ENCODE measurements at places on chromosomes 3 and 15.
A peak's percentile ranks its signal among the peaks of the same experiment; 100 is the strongest.

GRCh38 chr3:183046883-183047282, 52.4 kb downstream of the MCCC1 start:
- DNase-seq = no peak

GRCh38 chr3:119257654-119258410, 17.2 kb upstream of the B4GALT4 start:
- no peak for DNase-seq

GRCh38 chr3:98359993-98360675, 6.5 kb downstream of the OR5K4 start:
- DNase-seq = no peak

DNA sequence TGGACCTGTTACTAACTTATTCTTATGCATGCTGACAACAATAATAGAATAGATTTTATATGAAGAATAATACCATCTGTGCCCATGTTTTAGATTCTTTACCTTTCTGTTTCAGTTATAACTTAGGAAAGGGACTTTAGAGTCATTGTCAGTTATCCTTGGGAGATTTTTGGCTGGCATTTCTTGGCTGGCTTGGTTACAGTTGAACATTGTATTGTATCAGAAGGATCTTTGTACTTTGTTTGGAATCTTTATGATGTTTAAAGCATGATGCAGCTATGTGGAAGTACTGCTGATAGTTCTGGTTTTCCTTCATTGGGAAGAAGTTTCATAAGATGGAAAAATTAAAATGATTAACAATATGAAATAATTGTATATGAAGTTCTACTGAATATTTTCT, 19.9 kb downstream of the ABHD5 start:
- no peak for DNase-seq

DNA sequence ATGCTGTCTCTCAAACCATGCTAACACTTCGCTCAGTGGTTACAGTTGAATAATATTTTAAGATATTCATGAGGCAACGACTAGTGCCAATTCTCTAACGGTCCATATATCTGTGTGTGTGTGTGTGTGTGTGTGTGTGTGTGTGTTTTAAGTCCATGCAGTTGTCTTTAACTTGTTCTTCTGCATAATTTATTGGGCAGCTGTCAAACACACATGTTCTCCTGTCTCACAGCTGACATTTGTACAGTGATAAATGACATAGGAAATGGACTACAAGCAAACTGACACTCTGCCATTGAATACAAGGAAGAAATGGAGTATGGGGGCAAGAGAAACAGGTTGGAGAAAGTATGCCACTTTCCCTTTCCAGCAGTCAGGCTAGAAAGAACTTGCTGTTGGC, 172.0 kb downstream of the PDZRN3 start:
- DNase-seq = no peak

- peak; percentile 80 for DNase-seq
These were observed 89.7 kb downstream of the AQP9 start for GRCh38 chr15:58227706-58228543.

GRCh38 chr15:77783636-77784035, 150.9 kb upstream of the LINGO1 start:
- no peak for DNase-seq

GRCh38 chr15:72838311-72838731, 54.8 kb upstream of the ADPGK start:
- no peak for DNase-seq

GRCh38 chr3:112097378-112097777, 11.2 kb downstream of the C3orf52 start:
- DNase-seq = no peak

GRCh38 chr3:152524198-152525140, 255.7 kb downstream of the MBNL1 start:
- peak; percentile 55 for DNase-seq

DNA sequence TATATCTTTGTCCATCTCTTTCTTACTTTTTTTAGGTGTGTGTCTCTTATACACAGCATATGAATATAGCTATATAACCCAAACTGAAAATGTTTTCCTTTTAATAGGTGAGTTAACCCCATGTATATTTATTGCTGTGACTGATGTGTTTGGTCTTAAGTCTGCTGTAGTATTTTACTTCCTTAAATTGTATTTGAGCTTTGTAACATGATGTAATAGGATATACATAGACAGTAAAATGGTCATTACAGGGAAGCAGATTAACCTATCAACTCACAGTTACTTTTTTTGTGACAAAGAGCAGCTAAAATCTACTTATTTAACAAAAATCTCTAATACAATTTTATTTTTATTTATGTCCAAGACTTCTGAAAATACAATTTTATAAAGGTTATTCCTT, 51.8 kb upstream of the CDAN1 start:
- no peak for DNase-seq

DNA sequence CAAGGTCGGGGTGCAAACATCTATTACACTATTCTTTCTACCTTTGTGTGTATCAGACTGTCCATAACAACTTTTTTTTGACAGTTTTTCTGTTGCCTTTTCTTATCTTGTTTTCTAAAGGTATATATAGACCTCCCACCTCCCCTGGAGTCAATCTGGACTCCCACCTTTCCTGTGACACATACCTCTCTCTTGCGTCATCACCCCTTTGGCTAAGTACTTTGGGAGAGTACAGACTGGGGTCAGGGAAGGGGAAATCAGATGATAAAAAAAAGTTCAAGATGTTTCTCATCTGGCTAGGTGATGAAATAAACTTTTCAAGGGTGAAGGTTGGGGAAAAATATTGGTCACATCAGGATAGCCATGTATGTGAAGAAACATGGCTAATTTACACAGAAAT, 17.2 kb downstream of the TSPAN3 start:
- DNase-seq = no peak

- no peak for DNase-seq
These were observed 76.6 kb downstream of the SRGAP3 start for GRCh38 chr3:9172851-9173321.

DNA sequence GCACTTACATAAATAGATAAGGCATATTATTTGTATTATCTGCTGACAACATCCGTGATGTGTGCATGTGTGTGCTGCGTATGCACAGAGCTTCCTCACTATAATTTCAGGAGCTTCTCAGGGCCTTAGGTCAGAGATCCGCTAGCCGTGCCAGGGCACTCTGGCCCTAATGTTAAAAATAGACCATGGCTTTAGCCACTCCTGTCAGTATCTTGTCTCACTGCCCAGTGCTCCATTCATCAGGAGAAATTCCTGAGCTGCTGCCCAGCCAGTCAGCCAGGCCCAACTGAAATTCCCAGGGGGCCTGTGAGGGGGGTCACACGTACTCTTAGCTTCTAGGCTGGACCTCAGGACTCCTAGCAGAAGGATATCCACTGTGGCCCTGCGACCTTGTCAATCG, 70.0 kb upstream of the ABHD2 start:
- no peak for DNase-seq

- DNase-seq = no peak
These were observed 24.1 kb downstream of the MYH15 start for GRCh38 chr3:108486338-108486737.

DNA sequence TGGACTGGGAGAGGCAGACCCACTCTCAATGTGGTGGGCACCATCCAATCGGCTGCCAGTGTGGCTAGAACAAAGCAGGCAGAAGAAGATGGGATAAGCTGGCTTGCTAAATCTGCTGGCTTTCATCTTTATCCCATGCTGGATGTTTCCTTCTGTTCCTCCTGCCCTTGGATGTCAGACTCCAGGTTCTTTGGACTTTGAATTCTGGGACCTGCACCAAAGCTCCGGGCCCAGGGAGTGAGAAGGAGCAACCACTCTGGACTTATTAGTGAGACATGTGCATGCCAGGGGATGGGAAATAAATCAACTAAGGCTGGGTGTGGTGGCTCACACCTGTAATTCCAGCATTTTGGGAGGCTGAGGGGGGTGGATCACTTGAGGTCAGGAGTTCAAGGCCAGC, 20.0 kb upstream of the OSBPL11 start:
- no peak for DNase-seq

DNA sequence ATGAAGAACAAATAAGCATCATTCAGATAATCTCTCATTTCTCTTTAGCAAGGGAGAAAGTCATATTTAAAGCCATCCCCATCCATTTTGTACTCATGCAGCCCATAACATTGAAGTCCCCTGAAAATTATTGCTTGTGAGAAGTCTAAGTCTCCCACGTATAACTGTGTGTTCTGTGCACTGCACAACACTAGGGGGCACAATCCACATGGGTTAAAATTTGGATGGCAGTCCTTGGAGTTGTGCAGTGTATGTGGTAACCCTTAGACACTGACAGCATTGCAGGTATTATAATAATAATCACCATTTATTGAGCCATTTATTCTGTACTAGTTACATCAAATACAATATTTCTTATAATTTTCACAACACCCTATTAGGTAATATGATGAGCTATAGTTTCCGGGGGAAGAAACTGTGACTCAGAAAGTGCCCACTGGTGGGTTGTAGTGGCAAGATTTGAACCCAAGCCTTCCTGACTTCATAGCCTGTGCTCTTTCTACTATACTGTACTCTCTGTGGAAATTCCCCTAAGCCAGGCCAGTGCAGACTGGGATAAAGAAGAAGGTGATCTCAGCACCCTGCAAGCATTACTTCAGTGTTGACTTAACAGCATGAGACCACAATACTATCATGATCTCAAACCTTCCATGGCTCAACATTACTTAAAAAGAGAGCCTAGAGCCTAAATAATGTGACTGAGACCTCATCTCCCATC, 15.7 kb downstream of the KCNAB1 start:
- DNase-seq = peak; percentile 15

DNA sequence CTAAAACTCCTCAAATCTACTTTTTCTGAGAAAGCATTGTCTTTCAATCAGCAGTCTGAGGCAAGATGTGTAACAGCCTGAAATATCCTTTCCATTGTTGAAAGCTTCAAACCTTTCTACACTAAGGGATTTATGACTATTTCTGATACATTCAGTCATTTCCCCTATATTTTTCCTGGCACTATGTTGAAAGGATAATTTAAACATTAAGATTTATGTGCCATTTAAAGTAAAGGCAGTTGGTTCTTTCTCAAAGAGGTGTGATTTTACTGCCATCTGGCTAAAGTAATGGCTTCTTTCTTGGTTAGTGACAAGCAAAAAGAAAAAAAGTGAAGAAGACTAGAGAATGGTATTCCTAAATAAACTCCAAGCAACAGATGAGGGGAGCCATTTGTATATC, 249.6 kb upstream of the COL8A1 start:
- no peak for DNase-seq

GRCh38 chr3:37491343-37491742, 317.0 kb upstream of the LRRFIP2 start:
- no peak for DNase-seq

DNA sequence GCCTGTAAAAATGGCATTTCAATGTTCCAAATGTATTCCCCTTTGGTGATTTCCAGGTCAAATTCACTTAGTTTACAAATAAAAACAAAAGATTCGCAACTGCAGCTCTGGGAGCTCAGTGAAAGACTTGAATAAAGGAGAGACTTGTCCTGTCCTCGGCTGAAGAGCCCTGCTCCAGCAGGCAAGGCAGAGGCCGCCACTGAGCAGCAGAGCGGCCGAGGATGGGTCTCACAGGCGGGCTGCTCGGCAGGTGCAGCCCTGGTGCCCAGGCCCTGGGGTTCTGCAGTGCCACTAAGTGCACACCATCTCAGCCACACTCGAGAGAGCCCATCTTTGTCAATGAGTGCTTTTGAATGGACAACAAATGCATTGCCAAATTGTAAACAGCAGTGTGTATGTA, 856.2 kb downstream of the AGBL1 start:
- DNase-seq = no peak

- no peak for DNase-seq
These were observed 8.2 kb downstream of the TMOD2 start for GRCh38 chr15:51759557-51760070.

DNA sequence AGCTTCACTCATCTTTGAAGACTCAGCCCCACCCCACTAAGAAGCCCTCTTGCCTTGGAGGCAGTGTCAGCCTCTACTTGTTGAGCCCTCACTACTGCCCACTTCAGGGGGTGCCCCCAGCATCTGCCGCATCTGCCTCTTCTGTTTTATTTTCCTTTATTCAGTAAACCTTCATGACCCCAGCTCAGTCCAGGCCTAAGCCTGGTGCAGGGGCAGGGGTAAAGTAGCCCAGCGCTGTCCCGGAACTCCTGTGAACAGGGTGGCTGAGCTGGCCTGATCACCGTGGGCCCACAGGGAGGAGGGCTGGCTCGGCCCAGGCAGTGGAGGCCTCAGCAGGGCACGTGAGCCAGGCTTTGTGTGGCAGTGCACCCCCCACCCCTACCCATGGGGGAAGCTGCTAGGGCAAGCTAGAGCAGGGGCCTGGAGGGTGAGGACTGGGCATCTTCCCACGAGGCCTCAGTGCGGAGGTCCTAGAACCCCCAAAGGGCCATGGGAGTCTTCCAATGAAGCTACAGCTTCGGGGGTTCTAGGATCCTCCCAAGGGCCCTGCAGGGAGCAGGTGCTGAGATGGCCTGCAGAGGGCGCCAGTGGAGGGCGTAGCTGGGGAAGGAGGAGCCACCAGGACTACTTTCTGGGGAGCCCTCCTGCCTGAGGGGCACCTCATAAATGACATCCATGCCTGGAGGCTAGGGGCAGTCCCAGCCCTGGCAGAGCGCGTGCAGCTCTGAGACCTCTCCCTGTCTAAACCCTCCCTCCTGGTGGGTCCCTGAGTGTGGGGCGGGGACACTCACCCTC, 36.0 kb downstream of the TSPAN3 start:
- DNase-seq = no peak

DNA sequence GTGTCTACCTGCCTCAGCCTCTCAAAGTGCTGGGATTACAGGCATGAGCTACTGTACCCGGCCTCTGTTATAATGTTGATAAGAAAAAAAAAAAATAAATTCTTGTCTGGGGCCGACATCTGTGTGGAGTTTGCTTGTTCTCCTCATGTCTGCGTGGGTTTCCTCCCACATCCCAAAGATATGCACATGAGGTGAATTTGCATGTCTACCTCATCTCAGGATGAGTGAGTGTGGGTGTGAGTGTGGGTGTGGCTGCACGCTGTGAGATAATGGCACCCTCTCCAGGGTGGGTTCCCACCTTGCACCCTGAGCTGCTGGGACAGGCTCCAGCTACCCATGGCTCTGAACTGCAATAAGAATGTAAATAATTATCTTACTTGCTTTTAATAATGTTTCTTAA, 25.9 kb upstream of the UACA start:
- no peak for DNase-seq

- DNase-seq = no peak
These were observed 264.3 kb upstream of the ARHGEF26 start for GRCh38 chr3:153856932-153857331.

- no peak for DNase-seq
These were observed 158.2 kb upstream of the TSC22D2 start for GRCh38 chr3:150249779-150250470.

GRCh38 chr3:141526709-141527108, 39.9 kb downstream of the RASA2 start:
- no peak for DNase-seq

GRCh38 chr15:89460048-89460447, 36.3 kb downstream of the RHCG start:
- no peak for DNase-seq

- no peak for DNase-seq
These were observed 41.0 kb upstream of the FSIP1 start for GRCh38 chr15:39823634-39824033.

- DNase-seq = no peak
These were observed 260.2 kb downstream of the CGGBP1 start for GRCh38 chr3:87798567-87798947.
